Tibial nerve (tissue), 4 donors: ENCODE measurements at places on chromosomes 11 and 22. TPM values are rescaled to one million over a fixed set of nuclear protein-coding genes. Genes with fewer than 3 reads are reported as not detected.

DNA sequence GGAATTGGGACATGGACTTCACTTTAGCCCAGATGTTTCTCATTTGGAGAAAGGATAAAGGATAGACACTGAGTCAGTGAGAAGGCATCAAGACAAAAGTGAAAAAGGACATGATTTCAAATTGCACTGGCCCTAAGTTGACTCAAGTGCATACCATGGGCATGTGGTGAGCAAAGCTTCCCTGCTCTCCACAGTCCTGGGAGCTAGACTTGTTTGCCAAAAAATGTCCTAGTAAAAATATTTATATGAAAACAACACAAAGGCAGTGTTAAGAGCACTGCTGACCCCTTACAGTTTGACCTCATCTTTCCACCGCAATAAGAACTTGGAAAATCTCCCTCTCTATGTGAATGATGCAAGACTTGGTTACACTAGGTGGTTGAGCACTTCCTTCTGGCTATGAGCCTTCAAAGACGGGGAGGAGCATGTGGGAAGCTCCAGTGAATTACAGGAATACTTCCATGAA is 46.5 kb upstream of the FIBIN start:
- no peak overlapping the region for H3K4me3 ChIP-seq
- DNase-seq: peak; percentile 74
- peak overlapping the region; percentile 72 for H3K27ac ChIP-seq
- H3K4me1 ChIP-seq: peaks cover 10% of the 10 kb centered on the region
- no peaks in the 10 kb centered on the region for H3K36me3 ChIP-seq

DNA sequence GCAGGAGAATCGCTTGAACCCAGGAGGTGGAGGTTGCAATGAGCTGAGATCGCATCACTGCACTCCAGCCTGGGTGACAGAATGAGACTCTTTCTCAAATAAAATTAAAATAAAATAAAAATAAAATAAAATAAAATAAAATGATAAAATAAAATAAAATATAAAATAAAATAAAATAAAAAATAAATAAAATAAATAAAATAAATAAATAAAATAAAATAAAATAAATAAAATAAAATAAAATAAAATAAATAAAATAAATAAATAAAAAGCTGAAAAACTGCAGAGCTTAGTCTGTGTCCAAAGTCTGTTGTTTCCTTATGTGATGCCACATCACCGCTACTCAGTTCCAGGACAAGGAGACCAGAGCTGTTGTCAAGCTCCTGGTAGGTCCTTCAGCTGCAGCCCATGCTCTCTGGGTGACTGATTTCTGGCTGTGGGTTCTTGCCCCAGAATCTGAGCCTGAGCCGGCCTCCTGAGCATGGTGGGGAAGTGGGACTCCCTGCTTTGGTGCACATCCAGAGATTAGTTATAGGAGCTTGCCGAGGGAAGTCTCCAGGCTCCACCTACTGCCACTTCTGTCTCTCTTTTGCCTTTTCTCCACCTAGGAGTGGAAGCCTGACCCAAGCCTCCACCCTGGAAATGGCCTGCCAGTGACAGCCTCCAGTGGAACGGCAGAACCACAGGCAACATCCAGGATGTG is 31.3 kb upstream of the ADA2 start:
- no peak overlapping the region for H3K4me3 ChIP-seq
- no peak overlapping the region for H3K27ac ChIP-seq
- DNase-seq: no peak
- no peaks in the 10 kb centered on the region for H3K36me3 ChIP-seq
- H3K4me1 ChIP-seq: no peaks in the 10 kb centered on the region

- peak overlapping the region; percentile 79 for H3K4me3 ChIP-seq
- H3K27me3 ChIP-seq: no peaks in the 10 kb centered on the region
- peak overlapping the region; percentile 90 for H3K27ac ChIP-seq
- no peaks in the 10 kb centered on the region for H3K4me1 ChIP-seq
Measured at GRCh38 chr22:31106001-31106571, 1.3 kb downstream of the SELENOM start.

DNA sequence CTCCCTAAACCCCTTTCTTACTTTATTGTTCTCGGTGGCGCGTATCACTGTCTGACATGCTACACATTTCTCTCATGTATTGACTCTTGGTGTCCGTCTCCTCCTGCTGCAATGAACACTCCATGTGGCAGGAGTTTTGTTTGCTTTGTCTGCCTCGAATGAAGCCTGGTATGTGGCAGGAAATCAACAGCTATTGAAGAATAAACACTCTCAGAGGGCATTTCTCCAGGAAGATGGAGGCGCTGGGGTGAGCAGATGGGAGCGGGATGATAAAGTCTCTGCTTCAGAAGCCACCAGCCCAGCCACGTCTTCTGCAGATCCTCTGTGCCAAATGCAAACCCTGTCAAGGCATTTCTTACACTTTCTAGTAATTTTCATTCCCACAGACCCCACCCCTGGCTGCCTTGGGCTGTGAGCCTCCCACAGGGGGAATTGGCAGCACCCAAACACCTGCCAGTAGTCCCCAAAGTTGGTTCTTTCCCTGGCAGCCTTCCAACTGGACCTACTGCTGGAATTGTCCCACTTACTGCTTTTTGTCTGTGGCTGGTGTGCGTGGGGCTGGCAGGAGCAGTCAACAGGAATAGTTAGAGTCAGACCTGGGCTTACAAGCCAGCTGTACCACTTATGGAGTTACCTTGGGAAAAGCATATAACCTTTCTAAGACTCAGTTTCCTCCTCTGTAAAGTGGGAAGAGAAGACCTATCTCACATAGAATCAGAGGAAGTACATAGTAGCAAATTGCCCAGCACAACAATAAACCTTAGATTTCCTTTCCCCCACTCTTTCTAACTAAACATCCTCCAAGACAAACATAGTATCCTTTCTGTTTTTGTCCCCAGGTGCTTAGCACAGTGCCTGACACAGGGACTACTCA is 13.3 kb upstream of the IL10RA start:
- H3K4me1 ChIP-seq: no peaks in the 10 kb centered on the region
- H3K27ac ChIP-seq: no peak overlapping the region
- H3K4me3 ChIP-seq: no peak overlapping the region
- H3K36me3 ChIP-seq: no peaks in the 10 kb centered on the region
- no peaks in the 10 kb centered on the region for H3K27me3 ChIP-seq
- DNase-seq: no peak

DNA sequence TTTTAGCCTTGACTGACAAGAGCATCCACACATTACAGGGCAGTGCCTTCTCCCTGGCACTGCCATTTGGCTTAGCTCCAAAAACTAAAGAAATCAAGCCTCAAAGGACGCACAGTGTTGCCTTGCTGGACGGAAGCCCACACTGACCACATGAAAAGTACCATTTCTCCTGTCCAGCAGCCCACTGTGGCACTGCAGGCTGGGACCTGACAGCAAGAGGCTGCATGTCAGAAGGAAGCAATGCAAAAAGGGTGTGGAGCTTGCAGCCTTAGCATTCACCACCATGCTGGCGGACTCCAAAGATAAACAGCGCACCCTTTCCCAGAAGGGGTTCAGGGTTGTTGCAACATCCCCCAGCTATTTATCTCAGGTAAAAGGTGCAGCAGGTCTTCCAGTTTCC is 109.3 kb upstream of the BMAL1 start:
- H3K27me3 ChIP-seq: no peaks in the 10 kb centered on the region
- H3K36me3 ChIP-seq: no peaks in the 10 kb centered on the region
- no peak overlapping the region for H3K27ac ChIP-seq
- no peak overlapping the region for H3K4me3 ChIP-seq

DNA sequence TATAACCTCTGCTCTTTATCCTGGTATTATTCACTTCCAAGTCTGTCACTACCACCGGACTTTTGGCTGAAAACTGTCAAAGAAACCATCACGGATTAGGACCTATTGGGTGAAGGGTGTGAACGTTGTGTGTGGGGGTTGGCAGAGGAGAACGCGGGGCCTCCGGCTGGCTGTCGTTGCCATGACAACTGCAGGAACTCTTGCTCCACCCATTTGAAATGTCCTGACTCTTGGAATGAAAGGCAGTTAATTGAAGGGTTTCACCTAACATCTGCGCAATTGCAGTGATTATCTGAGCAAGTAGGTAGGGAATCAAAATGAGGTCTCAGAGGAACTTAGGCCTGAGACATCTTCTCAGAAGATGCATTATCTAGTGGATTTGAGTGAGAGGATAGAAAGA is 60.9 kb upstream of the CLMP start:
- no peak for DNase-seq
- no peaks in the 10 kb centered on the region for H3K27me3 ChIP-seq
- H3K4me1 ChIP-seq: peaks cover 13% of the 10 kb centered on the region
- H3K36me3 ChIP-seq: no peaks in the 10 kb centered on the region
- no peak overlapping the region for H3K27ac ChIP-seq

DNA sequence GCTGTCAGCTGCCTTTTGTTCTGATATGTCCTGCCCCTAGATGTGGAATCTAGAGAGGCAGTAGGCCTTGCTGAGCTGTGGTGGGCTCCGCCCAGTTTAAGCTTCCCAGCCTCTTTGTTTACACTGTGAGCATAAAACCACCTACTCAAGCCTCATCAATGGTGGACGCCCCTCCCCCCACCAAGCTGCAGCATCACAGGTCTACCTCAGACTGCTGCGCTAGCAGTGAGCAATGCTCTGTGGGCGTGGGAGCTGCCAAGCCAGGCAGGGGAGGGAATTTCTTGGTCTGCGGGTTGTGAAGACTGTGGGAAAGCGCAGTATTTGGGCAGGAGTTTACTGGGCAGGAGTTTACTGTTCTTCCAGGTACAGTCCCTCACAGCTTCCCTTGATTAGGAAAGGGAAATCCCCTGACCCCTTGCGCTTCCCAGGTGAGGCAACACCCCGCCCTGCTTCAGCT is 98.5 kb downstream of the SMCO4 start:
- no peak overlapping the region for H3K27ac ChIP-seq
- H3K27me3 ChIP-seq: no peaks in the 10 kb centered on the region
- no peaks in the 10 kb centered on the region for H3K4me1 ChIP-seq

DNA sequence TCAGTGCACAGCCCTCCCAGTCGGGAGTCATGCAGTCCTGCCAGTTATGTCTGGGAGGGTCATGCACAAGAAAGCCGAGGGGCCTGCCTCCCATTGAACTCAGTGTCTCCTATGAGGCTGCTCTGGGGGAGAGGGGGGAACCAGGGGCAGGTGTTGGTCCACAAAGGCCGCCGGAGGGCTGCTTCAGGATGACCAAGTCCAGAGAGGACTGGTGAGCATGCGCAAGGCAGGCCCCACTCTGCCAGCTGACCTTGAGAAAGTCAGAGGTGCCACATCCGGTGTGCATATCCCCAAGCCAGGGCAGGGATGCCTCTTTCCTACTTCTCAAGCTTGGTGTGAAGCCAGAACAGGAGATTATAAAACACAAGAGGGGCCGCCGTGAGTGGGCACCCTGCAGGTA is 4.4 kb downstream of the SCN4B start:
- no peaks in the 10 kb centered on the region for H3K36me3 ChIP-seq
- DNase-seq: no peak
- no peaks in the 10 kb centered on the region for H3K4me1 ChIP-seq
- no peaks in the 10 kb centered on the region for H3K27me3 ChIP-seq

GRCh38 chr11:93169950-93170561 is 27.7 kb downstream of the SLC36A4 start:
- no peaks in the 10 kb centered on the region for H3K27me3 ChIP-seq
- no peak overlapping the region for H3K4me3 ChIP-seq
- no peaks in the 10 kb centered on the region for H3K4me1 ChIP-seq
- no peak overlapping the region for H3K27ac ChIP-seq
- no peaks in the 10 kb centered on the region for H3K36me3 ChIP-seq

GRCh38 chr11:99614352-99614751 is 593.6 kb downstream of the CNTN5 start:
- no peak overlapping the region for H3K4me3 ChIP-seq
- no peak overlapping the region for H3K27ac ChIP-seq
- H3K27me3 ChIP-seq: no peaks in the 10 kb centered on the region

- DNase-seq: no peak
- no peak overlapping the region for H3K27ac ChIP-seq
- no peaks in the 10 kb centered on the region for H3K27me3 ChIP-seq
- no peaks in the 10 kb centered on the region for H3K4me1 ChIP-seq
Measured at GRCh38 chr11:134740590-134741261, 328.7 kb upstream of the B3GAT1 start.

GRCh38 chr11:869399-870126 is 26.9 kb downstream of the TSPAN4 start:
- no peaks in the 10 kb centered on the region for H3K4me1 ChIP-seq
- no peak for DNase-seq
- H3K27me3 ChIP-seq: no peaks in the 10 kb centered on the region
- no peak overlapping the region for H3K27ac ChIP-seq
- H3K36me3 ChIP-seq: no peaks in the 10 kb centered on the region

Gene MYBPC3
- total RNA-seq: 0.21 TPM

Gene UCP3
- 1.9 TPM for total RNA-seq

Gene RFPL2
- total RNA-seq: not detected

Gene VWCE
- 6.3 TPM for total RNA-seq

Gene PHETA2
- total RNA-seq: 21.8 TPM

Gene IGHMBP2
- total RNA-seq: 26.8 TPM

Gene KCTD14
- 3.3 TPM for total RNA-seq

Gene PATE2
- total RNA-seq: not detected

Gene YPEL1
- total RNA-seq: 6.3 TPM
